ENCODE measurements at places on chromosomes 4 and X. TPM values are rescaled to one million over a fixed set of nuclear protein-coding genes. Genes with fewer than 3 reads are reported as not detected.

- H3K27ac ChIP-seq, result no peak overlapping the region
- H3K4me3 ChIP-seq, result no peak overlapping the region
- H3K4me1 ChIP-seq, result no peaks in the 10 kb centered on the region
- H3K36me3 ChIP-seq, result no peaks in the 10 kb centered on the region
Measured at GRCh38 chr4:76375703-76376102, 45.2 kb downstream of the CCDC158 start.

Gene GATA1
- total RNA-seq, result not detected

GRCh38 chr4:22500831-22501714, 14.8 kb downstream of the ADGRA3 start:
- no peak for DNase-seq
- H3K36me3 ChIP-seq, result no peaks in the 10 kb centered on the region
- H3K4me3 ChIP-seq, result no peak overlapping the region
- H3K27me3 ChIP-seq, result no peaks in the 10 kb centered on the region
- H3K27ac ChIP-seq, result no peak overlapping the region
- no peaks in the 10 kb centered on the region for H3K4me1 ChIP-seq

Gene DRD5
- not detected for total RNA-seq

Gene SYN1
- total RNA-seq, result 1.4 TPM

DNA sequence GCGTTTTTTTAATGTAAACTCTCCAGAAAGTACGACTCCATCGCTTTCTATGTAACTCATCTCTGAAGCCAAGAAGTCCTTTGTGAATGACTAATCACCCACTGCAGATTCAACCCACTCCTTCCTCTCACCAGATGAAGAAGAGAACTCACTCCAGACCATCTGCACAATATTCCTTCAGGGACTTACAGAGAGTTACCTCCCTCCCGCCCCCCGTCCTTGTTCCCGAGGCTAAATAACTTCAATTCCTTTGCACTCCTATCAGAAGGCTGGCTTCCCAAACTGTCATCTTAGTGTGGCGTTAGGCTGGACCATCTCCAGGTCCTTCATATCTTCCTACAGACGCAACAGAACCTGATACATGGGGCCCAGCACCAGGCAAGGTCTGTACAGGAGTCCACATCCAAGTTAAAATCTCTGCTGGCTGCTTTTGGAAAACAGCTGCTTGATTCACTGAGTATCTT, 82.4 kb downstream of the AFAP1 start:
- no peak overlapping the region for H3K4me3 ChIP-seq
- H3K27me3 ChIP-seq, result no peaks in the 10 kb centered on the region
- H3K4me1 ChIP-seq, result peaks cover 61% of the 10 kb centered on the region

- no peak for DNase-seq
- no peak overlapping the region for H3K4me3 ChIP-seq
Measured at GRCh38 chrX:20693078-20693477, 426.4 kb upstream of the RPS6KA3 start.

DNA sequence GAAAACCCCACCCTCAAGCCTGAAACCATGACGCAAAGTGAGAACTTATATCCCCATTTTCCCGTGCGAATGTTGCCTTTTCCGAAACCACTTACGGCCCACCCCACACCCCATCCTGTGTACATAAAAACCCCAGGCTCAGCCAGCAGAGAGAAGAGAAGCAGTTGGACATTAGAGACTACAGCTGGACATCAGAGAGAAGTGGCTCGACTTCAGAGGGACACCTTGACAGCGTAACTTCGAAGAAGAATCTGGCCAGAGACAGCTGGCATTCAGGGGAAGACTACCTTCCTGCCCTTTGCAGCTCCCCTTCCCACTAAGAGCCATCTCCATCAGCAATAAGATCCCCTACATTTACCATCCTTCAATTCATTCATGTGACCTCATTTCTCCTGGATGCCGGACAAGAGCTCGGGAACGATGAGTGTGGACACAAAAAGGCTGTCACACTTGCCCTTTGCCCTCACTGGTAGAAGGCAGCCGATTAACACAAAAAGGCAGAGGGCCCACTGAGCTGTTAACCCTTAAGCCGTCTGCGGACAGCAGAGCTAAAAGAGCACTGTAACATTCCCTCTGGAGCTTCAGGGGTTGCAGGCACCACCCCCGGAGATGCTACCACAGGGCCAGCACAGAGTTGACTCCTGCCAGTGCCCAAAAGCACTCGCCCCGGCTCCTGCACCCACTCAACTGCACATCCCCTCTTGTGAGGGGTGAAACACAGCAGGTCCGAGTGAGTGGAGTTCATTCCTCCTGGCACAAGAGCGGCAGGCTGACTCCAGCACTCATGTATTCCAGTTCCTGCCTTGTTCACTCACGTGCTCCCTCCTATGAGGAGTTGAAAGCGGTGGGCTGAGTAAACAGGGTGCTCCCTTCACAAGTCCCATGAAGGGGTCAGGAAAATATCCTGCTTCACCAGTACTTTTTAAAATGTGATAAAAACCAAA, 7.5 kb downstream of the CHM start:
- DNase-seq, result no peak
- H3K4me3 ChIP-seq, result no peak overlapping the region
- H3K36me3 ChIP-seq, result no peaks in the 10 kb centered on the region

Gene SULT1E1
- total RNA-seq, result not detected

Gene BDH2
- total RNA-seq, result 20.5 TPM

Gene RAB40AL
- total RNA-seq, result 0.64 TPM

GRCh38 chr4:129095811-129096454, at the start of gene C4orf33:
TSS of gene C4orf33 (plus strand) at chr4:129096152. CDS start at chr4:129102611, 6,459 bp downstream.
- H3K27me3 ChIP-seq, result no peaks in the 10 kb centered on the region
- peak; percentile 75 for DNase-seq
- peak within 1 kb of the TSS; percentile 92 for H3K27ac ChIP-seq
- H3K36me3 ChIP-seq, result no peaks in the 10 kb centered on the region
- H3K4me1 ChIP-seq, result peaks cover 43% of the 10 kb centered on the region

DNA sequence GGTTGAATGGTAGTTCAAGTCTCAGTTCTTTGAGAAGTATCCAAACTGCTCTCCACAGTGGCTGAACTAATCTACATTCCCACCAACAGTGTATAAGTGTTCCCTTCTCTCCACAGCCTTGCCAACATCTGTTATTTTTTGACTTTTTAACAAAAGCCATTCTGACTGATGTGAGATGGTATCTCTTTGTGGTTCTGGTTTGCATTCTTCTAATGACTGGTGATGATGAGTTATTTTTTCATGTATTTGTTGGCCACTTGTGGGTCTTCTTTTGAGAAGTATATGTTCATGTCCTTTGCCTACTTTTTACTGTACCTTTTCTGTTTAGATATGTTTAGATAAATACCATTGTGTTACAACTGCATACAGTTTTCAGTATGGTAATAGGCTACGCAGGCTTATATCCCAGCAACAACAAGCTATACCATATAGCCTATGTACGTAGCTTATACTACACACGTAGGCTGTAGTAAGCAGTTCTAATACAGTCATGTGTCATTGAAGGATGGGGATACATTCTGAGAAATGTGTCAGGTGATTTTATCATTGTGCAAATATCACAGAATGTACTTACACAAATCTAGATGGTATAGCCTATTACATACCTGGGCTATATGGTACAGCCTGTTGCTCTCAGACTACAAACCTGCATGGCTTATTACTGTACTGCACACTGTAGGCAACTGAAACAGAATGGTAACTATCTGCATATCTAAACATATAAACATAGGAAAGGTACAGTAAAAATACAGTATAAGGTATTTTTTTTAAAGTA, 28.1 kb downstream of the KLHL8 start:
- no peak for DNase-seq
- no peak overlapping the region for H3K27ac ChIP-seq
- no peaks in the 10 kb centered on the region for H3K27me3 ChIP-seq
- H3K4me1 ChIP-seq, result no peaks in the 10 kb centered on the region
- no peaks in the 10 kb centered on the region for H3K36me3 ChIP-seq

Gene ZIC3
- total RNA-seq, result not detected

Gene ARSJ
- 0.15 TPM for total RNA-seq

DNA sequence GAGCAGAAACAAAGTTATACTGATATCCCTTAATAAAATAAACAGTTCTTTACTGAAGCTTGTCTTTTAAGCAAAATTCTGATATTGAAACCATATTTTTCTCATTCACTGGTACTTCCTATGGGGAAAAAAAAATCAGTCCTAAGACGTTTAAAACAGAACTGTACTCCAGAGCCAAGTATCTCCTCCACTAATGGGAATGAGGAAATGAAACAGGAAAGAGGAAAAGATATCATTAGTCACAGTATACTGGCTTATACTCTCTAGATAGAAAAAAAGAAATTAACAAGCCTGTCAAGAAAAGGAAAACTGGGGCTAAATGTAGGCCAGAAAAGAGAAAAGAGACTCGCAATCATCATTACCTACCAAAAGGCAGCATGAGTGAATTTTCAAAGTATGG, 252.7 kb downstream of the CENPC start:
- no peak overlapping the region for H3K27ac ChIP-seq
- DNase-seq, result no peak
- H3K4me3 ChIP-seq, result no peak overlapping the region
- no peaks in the 10 kb centered on the region for H3K36me3 ChIP-seq
- H3K4me1 ChIP-seq, result no peaks in the 10 kb centered on the region

Gene ANXA10
- not detected for total RNA-seq

- H3K27ac ChIP-seq, result no peak overlapping the region
- H3K4me1 ChIP-seq, result no peaks in the 10 kb centered on the region
- H3K27me3 ChIP-seq, result no peaks in the 10 kb centered on the region
- H3K4me3 ChIP-seq, result no peak overlapping the region
Measured at GRCh38 chrX:115284877-115285276, 4.6 kb upstream of the LUZP4 start.

- no peak overlapping the region for H3K27ac ChIP-seq
- no peak for DNase-seq
- H3K4me1 ChIP-seq, result no peaks in the 10 kb centered on the region
Measured at GRCh38 chrX:69959712-69960111, 90.0 kb downstream of the AWAT2 start.

DNA sequence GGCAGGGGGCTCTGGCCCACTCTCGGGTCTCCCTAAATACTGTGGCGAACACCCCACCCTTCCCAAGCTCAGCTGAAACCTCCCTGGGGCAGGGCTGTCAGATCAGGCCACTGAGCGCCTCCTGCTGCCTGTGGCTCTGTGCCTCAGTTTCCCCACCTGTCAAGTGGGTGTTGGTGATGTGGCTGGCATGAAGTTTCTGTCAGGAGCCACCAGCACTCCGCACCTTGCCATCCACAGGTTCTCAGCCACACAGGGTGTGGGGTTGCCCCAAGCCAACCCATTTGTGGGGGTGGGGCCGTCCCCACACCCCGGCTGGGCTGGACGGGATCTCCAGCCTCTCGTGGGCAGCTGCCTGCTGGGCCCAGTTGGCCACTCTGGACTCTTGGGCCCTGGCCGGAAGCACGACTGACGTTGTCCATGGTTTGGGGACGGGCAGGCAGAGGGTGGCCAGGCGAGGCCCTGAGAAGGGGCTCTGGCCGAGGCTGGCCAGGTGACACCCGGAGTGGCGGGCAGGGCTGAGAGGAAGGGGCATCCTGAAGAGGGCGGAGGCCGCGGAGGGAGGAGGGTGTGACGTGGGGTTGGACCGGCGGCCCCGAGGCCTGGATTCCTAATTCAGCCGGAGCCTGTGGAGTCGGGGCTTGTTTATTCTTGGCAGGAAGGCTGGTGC, 5.5 kb upstream of the FGFR3 start:
- H3K4me1 ChIP-seq, result no peaks in the 10 kb centered on the region
- H3K27ac ChIP-seq, result no peak overlapping the region
- no peaks in the 10 kb centered on the region for H3K36me3 ChIP-seq
- no peak for DNase-seq
- H3K4me3 ChIP-seq, result no peak overlapping the region
- H3K27me3 ChIP-seq, result no peaks in the 10 kb centered on the region

GRCh38 chr4:83012200-83012686, 1.6 kb upstream of the LIN54 start:
- no peak for DNase-seq
- peak overlapping the region; percentile 57 for H3K4me3 ChIP-seq
- peak overlapping the region; percentile 89 for H3K27ac ChIP-seq
- H3K36me3 ChIP-seq, result no peaks in the 10 kb centered on the region
- H3K27me3 ChIP-seq, result no peaks in the 10 kb centered on the region

- no peak overlapping the region for H3K27ac ChIP-seq
- H3K4me1 ChIP-seq, result peaks cover 50% of the 10 kb centered on the region
- no peak overlapping the region for H3K4me3 ChIP-seq
- no peaks in the 10 kb centered on the region for H3K36me3 ChIP-seq
Measured at GRCh38 chrX:41881166-41881565, 42.2 kb downstream of the CASK start.

GRCh38 chr4:137923494-137923893, 318.7 kb downstream of the SLC7A11 start:
- H3K27ac ChIP-seq, result no peak overlapping the region
- no peaks in the 10 kb centered on the region for H3K27me3 ChIP-seq
- no peak for DNase-seq
- no peaks in the 10 kb centered on the region for H3K4me1 ChIP-seq

GRCh38 chr4:113921089-113921794, 58.2 kb downstream of the ARSJ start:
- H3K27me3 ChIP-seq, result no peaks in the 10 kb centered on the region
- H3K36me3 ChIP-seq, result no peaks in the 10 kb centered on the region
- no peak for DNase-seq
- no peaks in the 10 kb centered on the region for H3K4me1 ChIP-seq
- H3K4me3 ChIP-seq, result no peak overlapping the region

DNA sequence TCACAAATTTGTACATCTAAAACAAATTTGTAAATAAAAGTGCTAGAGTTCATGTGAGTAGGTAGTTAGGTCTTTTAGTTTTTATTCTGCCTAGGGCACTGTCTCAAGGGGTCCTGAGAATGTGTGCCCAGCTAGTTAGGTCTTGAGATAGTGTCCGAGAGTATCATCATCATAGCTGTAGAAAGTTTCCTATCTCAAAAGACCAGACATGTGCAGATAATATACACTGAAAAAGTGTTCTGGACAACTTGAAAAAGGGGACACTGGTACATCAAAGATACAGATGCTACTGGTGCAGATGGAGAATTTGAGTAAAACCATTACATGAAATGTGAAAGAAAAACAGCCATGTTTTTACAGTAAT, 1.8 kb upstream of the ZCCHC4 start:
- no peak overlapping the region for H3K4me3 ChIP-seq
- no peak for DNase-seq
- H3K36me3 ChIP-seq, result peaks cover 2% of the 10 kb centered on the region
- no peak overlapping the region for H3K27ac ChIP-seq
- peaks cover 17% of the 10 kb centered on the region for H3K4me1 ChIP-seq

DNA sequence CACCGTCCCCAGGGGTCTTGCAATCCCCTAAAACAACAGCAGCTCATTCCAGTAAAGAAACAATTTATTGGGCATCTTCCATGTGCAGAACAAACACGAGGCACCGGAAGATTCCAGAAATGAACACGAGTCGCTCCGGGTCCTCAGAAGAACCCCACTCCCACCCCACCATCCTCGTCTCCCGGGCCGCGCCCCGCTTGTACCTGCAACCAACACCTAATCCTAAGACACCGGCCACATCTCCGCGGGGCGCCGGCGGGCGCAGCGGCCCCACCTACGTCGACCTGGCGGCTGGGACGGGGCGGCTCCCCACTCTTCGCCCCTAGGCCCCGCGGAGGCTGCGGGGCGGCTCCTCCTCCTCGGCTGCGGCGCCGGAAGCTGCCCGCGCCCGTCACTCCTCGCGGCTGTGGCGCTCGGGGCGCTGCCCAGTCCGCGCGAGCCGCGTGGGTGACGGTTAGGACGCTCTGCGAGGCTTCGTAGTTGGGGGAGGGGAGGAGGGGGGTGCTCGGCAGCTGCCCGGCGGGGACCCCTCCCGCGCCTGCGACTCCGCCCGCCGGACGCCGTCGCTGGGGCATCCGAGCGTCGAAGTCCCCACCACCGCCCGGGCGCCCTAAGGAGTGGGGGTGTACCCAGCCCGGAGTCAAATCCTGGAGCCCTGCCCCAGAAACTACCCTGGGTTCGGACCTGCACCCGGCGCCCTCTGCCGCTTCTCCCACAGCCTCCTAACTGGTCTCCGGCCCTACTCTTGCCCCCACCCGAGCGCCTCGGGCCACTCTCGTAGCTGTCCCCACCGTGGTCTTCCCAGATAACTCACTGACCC, at the start of gene CCDC158:
CCDC158 (minus strand) TSS at position 380 of the 820 bp plus-strand sequence. CDS start 17,934 bp downstream, outside the sequence.
- no peak for DNase-seq
- H3K4me1 ChIP-seq, result no peaks in the 10 kb centered on the region
- H3K4me3 ChIP-seq, result no peak within 1 kb of the TSS
- H3K27me3 ChIP-seq, result peaks cover 5% of the 10 kb centered on the region
- no peaks in the 10 kb centered on the region for H3K36me3 ChIP-seq
- no peak within 1 kb of the TSS for H3K27ac ChIP-seq
